ENCODE measurements at places on chromosomes 16 and 17. TPM values are rescaled to one million over a fixed set of nuclear protein-coding genes. Genes with fewer than 3 reads are reported as not detected.

PMFBP1 gene
- not detected for total RNA-seq

DNA sequence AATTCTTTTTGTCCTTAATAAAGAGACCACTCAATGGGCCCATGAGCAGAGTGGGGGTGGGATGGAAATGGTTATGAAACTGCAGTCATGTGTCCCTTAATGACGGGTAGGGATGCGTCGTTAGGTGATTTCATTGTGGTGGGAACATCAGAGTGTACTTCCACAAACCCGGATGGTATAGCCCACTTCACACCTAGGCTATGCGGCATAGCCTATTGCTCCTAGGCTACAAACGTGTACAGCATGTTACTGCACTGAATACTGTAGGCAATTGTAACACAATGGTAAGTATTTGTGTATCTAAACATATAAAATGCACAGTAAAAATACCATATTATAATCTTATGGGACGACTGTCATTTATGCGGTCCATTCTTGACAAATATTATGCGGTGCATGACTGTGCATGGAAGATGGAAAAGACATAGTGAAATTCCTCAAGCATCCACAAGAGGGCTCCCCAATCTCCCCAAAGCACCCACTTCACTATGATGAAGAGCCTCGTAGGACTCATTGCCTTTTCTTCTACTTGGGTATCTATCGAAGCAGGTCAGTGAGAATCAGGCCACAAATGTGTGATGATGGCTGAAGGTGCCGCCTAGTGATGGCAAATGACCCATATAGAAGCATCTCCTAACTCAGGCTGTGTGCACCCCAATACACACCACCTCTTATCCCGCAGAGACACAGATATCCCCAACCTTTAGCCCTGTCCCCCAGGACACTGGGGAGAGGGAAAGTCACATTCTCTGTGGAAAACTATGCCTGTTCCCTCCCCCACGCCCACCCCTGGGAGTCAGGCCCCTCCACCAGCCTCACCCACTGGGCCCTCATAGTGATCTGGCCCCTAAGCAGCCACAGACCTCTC is 43.5 kb downstream of the TBX21 start:
- no peak for DNase-seq

DNA sequence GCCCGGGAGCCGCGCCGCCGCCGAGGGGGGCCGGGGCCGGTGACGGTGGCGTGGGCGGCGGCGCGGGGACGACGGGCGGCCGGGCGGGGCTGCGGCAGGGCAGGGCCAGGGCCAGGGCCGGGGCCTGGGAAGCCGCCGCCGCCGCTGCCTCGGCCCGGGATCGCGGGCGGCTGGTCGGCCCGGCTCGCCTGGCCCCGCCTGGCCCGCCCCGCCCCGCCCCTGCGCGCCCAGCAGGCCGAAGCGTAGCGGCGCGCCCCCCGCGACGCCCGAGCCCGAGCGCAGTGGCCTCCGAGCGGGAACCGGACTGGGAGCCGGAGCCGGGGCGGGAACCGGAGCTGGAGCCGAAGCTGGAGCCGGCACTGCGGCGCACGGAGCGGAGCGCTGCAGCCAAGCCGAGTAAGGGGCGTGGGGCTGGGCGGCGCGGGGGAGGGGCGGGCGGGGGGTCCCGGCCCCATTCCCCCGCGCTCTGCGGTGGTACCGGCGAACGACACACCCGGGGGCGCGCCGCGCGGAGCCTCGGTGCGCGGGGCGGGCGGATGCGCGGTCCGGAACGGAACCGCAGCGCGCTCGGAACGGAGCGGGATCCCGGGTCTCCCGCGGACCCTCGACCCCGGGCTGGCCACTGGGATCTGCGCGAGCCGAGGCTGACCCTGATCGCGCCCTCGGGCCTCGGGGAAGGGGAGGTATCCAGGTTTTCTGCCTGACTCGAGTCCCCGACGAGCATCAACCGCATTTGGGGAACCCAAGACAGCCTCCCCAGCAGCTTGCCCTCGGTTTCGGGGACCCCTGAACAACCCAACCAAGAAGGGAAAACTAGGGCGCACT is at the start of gene BEAN1:
BEAN1 (plus strand) TSS at position 260 of the 825 bp plus-strand sequence. CDS start 10,382 bp downstream, outside the sequence.
- DNase-seq = peak; percentile 35

- DNase-seq = no peak
Measured at GRCh38 chr17:75317671-75318070, 28.4 kb upstream of the SLC25A19 start.

GRCh38 chr16:79411357-79411756 is 189.2 kb downstream of the MAF start:
- DNase-seq = no peak

All from MG63 (cell line).